ENCODE measurements at places on chromosomes 2 and 18.

- DNase-seq: no peak
Observed at GRCh38 chr2:176068419-176068832, 15.3 kb downstream of the EVX2 start.

- no peak for DNase-seq
Observed at GRCh38 chr2:101251844-101252407, 760 bp upstream of the CNOT11 start.

DNA sequence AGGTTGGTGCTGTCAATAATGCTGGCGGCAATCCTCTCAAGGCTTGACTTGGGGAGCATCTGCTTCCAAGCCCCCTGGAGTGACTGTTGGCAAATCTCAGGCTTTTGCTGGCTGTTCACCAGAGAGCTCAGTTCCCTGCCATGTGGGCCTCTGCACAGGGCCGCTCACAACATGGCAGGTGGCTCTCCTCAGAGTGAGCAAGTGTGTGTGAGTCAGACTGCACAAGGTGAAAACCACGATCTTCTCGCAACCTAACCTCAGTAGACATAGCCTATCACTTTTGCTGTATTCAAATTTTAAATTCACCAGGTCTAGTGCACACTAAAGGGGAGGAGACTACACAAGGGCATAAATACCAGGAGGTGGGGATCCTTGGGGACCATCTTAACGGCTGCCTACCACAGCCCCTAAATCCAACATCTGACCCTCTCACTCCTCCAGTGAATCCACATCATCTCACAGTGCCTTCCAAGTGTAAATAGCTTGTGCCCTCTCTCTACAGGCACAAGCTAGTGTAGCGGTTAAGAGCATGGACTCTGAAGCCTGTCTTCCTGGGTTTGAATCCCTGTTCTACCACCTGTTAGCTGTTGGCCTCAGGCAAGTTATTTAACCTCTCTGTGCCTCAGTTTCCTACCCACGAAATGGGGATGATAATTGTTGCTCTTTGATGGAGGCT lies 187.7 kb upstream of the CXCR4 start:
- no peak for DNase-seq

- no peak for DNase-seq
Observed at GRCh38 chr2:234978466-234979203, 26.8 kb downstream of the SH3BP4 start.

GRCh38 chr2:12702168-12703121 lies 14.3 kb upstream of the TRIB2 start:
- no peak for DNase-seq

DNA sequence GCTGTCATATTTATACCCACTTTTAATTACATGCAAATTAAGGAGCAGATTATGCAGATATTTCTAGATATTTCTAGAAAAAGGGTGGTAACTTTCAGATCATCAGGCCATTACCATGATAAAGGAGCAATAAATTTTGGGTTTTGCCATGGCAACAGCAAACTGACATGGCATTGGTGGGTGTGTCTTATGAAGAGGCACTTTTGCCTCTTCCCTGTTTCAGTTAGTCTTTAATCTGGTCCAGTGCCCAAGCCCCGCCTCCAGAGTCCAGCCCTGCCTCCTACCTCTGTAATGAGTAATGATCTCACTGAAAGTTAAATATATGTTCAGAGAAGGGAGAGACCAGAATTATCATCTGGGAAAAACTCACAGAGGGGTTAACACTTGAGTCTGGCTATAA lies 124.8 kb downstream of the SCG2 start:
- DNase-seq: no peak

DNA sequence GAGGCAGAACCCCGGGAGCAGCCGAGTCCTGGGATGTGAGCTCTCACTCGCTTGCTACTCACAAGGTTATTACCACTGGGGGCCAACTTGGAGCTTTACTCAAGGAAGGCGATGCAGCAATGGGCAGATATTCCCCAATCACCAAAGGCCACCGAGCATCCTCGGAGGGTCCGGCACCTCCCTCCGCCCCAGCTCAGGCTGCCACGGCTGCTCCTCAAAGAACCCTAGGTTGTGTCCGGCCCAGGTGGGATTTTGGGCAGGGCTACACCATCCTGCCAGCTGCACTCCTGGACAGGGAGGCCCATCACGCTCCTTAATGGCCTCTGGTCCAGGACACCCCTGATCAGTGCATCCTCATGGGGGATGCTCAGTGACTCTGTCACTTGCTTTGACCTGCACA lies 24.8 kb downstream of the FBLN7 start:
- DNase-seq: no peak

DNA sequence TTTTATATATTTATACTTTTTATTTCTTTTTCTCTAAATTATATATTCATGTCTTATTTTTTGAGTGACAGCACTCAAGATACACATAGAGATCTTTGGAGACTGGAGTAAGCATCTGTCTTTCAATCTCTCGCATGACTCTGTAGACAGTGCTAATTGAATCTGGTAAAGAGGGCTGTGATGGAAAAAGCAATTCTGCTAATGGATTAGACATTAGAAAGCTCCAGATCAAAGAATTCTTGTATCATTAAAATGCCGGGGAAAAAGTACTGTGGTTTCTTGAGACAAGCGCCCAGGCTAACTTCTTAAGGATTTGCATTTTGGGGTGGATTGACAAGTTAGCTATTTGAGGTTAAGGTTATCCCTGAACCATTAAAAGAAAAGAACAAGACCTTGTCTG lies 383.1 kb upstream of the TNP1 start:
- no peak for DNase-seq

GRCh38 chr2:222613715-222614331 lies 42.1 kb downstream of the FARSB start:
- DNase-seq: peak; percentile 4

- DNase-seq: no peak
Observed at GRCh38 chr18:48004577-48004976, 74.1 kb upstream of the SMAD2 start.

DNA sequence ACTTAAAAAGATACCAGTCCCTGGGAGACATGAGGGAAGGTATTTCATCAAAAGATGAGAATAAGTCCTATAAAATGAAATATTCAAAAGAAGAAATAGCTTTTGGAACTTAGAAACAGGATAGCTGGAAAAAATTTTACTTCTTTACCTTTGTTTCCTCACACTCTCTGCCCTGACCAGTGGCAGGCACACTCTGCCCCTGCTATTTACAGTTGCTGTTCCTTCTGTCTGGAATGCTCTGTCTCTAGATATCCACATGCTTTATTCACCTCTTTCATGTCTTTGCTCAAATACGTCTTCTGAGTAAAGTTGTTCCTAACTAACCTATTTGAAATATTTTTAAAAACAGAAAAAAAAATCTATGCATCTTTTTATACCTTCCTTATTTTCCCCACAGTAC lies 125.6 kb downstream of the PTRHD1 start:
- no peak for DNase-seq

GRCh38 chr2:12382366-12382765 lies 334.4 kb upstream of the TRIB2 start:
- DNase-seq: no peak

- DNase-seq: no peak
Observed at GRCh38 chr18:72544092-72544886, at the start of gene CBLN2. CBLN2 (minus strand) TSS chr18:72544342; CDS start chr18:72542160, 2,182 bp downstream.

GRCh38 chr2:73072129-73072395 lies 550 bp upstream of the SFXN5 start:
- DNase-seq: no peak

DNA sequence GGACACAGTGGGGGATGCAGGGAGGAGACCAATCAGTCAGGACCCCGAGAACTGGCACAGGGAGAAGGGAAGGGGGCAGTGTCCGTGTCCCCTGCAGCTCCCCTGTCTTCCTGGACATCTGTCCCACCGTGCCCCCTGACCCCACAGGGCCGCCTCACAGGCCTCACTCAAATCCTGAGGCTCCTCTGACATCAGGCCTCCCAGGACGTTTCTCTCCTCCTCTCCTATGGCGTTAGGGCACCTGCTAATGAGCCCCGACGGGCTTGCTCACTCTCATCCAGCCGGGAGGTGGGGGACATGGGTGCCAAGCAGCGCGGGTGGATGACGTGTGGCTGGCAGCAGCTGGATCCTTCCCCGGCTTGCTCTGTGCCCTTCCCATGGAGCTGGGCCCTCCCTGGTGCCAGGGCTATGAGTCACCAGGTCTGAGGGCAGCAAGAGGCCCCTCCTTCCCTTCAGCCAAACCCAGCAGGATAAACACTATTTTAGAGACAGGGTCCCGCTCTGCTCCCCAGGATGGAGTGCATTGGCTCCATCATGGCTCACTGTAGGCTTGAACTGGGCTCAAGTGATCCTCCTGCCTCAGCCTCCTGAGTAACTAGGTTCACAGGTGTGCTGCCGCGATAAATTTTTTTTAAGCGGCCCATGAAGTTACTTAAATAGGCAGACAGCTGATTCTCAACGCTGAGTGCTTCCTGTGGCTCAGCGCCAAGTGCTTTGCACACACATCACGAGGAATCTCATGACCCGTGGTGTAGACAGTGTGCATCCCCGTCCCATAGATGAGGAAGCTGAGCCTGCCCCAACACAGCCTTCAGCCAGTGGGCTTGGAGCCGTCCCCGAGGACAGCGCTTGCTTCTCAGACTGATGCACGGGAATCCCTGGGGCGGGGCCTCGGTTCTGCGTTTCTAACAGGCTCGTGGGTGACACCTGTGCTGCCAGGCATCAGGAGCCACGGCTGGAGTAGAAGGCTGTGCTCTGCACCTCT lies 64.5 kb upstream of the HDAC4 start:
- DNase-seq: no peak

DNA sequence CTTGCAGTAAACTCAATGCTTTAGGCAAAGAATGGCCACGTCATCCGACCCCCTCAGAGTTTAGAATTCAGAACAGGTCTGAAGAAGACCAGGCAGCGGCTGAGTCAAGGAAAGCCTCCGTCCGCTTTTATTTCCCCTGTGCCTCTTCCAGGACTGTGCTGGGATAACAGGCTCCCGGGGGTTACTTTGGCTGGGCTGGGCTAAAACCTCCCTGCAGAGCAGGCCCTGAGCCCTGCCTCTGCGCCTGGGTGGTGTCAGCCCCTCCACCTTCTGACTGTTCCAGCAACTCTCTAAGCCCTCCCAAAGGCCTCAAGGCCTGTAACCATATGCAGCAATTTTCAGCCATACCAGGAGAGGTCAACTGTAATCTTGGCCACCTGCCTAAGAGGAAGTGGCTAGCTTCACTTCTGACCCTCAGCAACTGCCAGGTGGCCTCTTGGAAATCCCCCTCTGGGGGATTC lies 166.5 kb downstream of the RPIA start:
- DNase-seq: peak; percentile 43

- DNase-seq: no peak
Observed at GRCh38 chr2:119009110-119009509, 67.1 kb downstream of the MARCO start.

DNA sequence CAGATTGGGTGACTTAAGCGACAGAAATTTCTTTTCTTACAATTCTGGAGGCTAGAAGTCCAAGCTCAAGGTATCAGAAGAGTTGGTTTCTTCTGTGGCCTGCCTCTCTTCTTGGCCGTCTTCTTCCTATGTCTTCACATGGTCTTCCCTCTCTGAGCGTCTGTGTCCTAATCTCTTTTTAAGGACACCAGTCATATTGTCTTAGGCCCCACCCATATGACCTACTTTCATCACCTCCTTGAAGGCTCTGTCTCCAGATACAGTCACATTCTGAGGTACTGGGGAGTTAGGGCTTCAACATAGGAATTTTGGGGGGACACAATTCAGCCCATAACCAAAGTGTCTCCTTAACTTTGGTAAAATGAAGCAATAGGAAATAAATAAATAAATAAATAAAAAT lies 110.9 kb upstream of the EPC2 start:
- DNase-seq: no peak

GRCh38 chr2:42761554-42761953 lies 2.4 kb downstream of the OXER1 start:
- no peak for DNase-seq

DNA sequence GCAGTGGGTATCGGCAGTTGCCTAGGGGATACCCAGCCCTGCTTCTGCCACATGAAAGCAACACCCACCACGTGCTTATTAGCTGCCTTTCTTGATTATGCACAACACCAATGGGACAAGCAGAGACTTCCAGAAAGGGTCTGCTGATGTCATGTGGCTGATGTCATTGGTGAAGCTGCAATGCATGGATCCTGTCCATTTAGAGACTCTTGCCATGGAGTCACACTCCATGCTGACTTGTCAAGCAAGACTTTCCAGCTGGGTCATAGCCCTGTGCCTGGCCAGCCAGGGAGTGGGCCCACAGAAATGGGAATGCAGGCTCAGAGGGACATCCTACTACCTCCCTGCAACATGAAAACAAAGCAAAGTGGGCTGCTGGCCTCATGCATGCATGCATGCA lies 81.8 kb downstream of the VAPA start:
- no peak for DNase-seq

DNA sequence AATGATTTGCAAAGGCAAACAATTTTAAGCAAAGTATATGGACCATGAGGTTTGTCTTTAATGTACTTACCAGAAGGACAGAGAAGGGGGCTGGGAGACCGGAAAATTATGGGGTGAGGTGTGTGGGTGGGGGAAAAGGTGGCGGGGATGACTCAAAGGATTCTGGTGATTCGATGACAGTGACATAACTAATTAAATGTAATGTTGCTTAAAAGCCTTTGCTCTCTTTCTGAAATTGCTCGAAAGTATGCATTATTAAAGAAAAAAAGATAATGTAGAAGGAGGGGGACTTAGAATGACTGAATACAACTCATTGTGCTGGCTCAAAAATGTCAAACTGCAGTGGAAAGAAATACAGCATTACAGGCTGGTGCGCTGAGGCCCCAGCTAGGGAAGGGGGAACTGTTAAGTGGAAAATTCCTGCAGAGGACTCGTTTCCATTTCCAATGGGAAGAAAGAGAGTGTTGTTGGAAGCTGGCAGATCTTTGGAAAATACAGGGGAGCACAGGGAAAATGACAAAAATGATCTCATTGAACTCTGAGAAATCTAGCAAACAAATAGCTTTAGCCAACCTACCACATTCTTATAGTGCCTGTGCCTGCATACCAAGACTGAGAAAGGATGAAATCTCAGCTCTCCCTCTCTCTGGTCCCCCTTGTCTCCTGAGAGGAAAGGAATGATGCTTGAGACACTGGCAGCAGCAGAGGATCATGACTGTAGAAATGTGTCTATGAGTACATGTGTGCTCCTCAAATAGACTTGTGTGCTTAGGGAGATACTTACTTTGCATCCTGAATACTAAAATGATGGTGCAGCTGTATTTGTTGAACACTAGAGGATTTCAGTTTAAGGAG lies 632.4 kb downstream of the NYAP2 start:
- DNase-seq: no peak

DNA sequence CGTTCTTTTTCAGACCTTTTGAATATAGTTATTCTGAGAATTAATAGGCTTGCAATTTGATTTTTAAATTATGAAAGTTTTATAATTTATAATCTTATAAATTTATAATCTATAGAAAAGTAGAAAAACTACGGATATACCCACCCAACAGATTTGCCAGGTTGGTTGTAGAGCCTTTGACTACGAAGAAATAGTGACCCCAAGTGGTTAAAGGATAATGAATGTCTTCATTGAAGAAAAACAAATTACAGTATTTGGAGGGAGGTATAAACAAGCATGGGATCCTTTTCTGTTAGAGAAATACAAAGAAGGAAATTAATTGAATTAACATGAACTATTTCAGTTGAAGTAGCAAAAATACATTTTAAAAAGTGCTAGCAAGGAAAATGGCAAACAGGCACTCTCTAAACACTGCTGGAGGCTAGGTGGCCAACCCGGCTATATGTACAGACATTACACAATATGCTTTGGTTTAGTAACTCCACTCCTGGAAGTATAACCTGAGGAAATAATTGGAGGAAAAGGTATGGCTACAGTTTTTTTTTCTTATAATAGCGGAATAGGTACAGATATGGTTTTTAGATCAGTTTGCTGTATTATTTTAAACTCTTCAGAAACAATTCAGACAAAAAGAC lies 110.9 kb downstream of the MIB1 start:
- DNase-seq: no peak

Data from CMK (cell line).